ENCODE measurements at places on chromosomes 16 and 17.

GRCh38 chr16:67036323-67036741 lies 7.4 kb downstream of the CBFB start:
- peak; percentile 22 for DNase-seq

- no peak for DNase-seq
Observed at GRCh38 chr16:66706506-66706880, 9.9 kb upstream of the CMTM4 start.

DNA sequence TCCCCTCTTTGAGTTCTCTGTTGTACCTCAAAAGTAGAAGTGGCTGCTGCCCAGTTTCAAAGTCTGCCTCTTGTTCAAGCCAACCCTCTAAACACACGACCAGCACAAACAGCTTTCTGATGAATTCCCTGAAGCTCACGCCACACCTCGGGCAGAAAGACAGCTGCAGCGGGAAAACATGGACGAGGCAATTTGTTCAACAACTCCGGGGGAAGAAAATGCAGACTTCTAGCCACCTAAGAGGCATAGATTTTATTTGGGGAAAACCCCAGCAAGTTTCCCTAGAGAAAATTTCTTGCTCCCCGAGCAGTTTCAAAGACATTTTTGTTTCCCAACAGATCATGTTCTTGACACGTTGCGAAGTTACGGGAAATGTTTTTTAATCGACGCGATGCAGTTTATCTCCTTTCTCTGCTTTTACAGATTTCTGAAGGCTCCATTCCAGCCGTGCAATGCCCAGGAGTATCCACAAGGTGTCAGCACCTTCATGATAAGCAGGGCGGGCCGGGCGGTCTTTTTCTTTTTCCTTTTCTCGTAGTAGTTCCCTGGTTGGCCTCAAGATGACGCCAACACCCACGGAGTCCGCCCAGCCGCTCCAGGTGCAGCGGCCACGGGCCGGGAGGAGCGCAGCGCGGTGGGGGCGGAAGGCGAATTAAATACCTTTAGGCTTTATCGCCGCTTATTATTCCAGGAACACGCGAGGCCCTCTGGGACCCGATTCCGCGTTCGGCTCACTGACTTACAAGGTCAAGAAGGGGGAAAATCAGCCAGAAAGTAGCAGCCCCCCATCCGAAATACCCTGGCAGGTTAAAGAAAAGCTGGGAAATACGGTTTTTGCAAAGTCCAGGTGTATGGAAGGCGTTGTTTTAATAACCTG lies 2.9 kb upstream of the FOXC2 start:
- peak; percentile 89 for DNase-seq

GRCh38 chr16:56764835-56765234 lies 34.9 kb downstream of the NUP93 start:
- no peak for DNase-seq

DNA sequence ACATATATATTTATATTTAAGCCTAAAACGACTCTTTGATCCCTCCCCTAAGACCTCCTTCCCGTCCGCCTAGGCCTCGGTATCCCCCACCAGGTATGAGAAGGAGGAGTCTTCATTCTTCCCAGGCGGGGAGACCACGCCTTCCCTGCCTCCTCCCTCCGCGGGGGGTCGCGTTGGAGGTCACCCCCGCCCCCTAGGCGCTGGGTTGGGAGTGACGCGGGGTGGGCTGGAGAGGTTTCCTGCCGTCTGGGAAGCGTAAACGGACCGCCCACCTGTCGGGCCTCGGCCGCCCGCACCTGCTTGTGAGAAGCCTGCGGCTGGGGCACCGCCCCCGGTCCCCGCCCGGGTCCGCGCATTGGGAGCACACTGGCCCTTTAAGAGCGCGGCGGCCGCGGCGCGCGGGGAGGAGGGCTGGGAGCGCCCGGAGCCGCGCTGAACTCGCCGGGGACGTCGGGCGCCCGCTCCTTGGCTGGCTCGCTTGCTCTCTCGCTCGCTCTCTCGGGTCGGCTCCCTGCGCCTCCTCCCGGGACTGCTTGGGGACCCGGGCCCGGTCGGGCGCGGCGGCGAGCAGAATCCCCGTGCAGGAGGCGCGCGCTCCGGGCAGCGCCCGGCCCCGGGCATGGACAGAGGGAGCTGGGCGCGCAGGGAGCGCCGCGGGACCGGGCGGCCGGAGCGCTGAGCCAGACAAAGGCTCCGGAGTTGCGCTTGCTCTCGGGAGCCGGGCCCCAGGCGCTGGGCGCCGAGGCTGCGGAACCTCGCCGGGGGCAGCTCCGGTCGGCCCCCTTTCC lies at the start of gene MMP15:
MMP15 (plus strand) TSS at position 404 of the 788 bp plus-strand sequence. CDS start 597 bp downstream, outside the sequence.
- DNase-seq: peak; percentile 61

DNA sequence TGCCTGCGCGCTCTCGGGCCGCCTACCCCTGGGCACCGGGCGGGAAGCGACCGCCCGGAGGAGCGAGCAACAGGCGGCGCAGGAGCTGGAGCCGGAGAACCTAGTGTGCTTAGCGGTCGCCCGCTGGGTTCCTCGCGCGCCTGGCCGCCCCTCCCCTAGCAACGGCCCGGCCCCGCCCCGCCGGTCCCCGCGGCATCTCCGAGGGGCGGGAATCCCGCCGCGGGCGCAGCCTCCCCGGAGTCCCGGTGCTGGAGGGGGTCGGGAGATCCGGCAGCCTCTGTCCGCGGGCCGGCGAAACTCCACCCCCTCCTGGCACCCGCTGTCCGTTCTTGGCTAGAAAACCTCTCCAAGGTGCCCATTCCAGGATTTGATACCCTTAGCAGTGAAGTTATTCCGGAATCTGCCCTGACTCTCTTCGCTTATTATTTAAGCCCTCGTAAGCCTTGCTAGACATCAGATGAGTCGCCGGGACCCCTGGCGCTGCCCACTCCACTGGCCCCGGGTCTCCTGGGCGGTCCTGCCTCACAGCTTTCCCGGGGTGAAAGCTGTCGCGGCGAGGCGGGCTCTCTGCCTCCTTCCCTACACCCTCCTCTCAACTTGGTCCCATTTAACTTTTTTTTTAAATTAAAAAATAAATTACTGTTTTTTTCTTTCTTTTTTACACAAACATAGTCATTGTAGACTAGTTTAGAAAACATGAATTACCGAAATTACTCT lies at the start of gene RPRML:
RPRML (minus strand) TSS at position 107 of the 717 bp plus-strand sequence. CDS start 246 bp downstream, outside the sequence.
- peak; percentile 22 for DNase-seq

- no peak for DNase-seq
Observed at GRCh38 chr16:81942007-81942601, 69.2 kb downstream of the SDR42E1 start.

DNA sequence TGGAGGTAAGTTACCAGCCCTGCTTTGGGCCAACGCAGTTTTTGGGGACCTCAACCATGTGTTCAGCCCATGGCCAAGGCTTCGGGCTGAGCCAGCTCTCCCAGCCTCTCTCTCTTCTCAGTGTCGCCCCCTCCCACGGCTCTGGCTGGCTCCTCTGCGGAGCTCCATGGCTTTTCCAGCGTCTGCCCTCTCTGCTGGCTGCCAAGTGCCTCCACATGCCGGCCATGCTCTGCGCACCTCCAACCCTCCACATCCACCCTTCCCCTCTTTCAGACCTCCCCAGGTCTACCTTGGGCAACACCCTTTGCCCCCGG lies 23.2 kb downstream of the COTL1 start:
- no peak for DNase-seq

GRCh38 chr17:47829870-47830269 lies 1.5 kb downstream of the MRPL10 start:
- no peak for DNase-seq

DNA sequence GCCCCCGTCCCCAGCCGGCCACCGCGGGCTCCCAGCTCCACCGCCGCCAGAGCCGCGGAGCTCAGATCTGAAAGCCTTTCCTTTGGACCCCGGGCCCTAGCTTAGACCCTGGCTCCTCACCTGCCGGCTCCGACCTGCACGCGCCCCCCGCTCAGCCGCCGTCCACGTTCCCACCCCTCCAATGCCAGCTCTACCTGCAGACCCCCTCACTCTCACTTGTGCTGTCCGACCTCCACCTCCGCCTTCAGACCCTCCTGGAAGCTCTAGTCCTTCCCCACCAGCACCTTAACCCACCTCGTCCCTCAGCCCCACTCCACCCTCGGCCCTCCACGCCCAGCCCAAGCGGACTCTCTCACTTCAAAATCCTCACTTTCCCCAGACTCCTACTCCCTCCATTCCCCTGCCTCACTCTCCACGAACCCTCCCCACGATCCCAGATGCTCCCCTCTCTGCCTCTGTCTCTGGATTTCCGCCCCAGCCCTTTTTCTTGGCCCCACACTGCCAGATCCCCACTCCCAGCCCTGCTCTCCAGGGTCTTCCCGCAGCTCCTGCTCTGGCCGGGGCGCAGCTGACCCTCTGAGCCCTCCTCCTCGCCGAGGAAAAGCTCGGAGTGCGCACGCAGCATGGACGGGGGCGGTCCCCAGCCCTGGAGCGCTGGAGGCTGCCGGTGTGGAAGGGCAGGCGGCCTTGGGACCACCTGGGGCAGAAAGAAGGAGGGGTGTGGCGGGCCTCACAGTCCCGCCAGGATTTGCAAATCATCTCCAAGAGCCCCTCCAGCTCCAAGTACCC lies at the start of gene TMEM114:
TMEM114 (minus strand) TSS at position 612 of the 789 bp plus-strand sequence. CDS start 673 bp downstream, outside the sequence.
- DNase-seq: no peak

GRCh38 chr17:48378708-48379392 lies 51.2 kb downstream of the SKAP1 start:
- DNase-seq: no peak

- DNase-seq: no peak
Observed at GRCh38 chr17:82106688-82107305, 8.8 kb upstream of the FASN start.

DNA sequence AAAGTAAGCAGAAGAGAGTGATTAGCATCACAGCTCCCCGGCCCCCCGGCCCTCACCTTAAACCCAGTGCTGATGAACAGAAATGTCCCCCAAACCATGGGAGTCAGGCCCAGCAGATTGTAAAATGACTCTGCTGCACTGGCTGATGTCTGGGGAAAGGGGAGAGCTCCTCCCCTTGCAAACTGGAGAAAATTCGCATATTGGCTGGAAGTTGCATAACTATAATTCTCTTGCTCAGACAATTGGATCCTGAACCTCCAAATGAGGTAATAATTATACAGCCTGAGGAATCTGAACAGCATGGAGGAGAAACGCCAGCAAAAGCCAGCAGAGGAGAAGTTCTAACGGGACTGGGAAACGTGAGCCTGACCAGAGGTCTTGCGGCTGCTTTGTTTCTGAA lies 109.7 kb downstream of the C16orf95 start:
- peak; percentile 90 for DNase-seq

GRCh38 chr17:69117855-69118784 lies 23.6 kb downstream of the ABCA6 start:
- no peak for DNase-seq
